ENCODE measurements at places on chromosomes 6 and 20. TPM values are rescaled to one million over a fixed set of nuclear protein-coding genes. Genes with fewer than 3 reads are reported as not detected.
A peak's percentile ranks its signal among the peaks of the same experiment; 100 is the strongest.

The SLCO4A1 gene
- 1.4 TPM for total RNA-seq

The LY6G6D gene
- not detected for total RNA-seq

GRCh38 chr6:35158520-35158919 is 17.4 kb upstream of the TCP11 start:
- peak; percentile 40 for DNase-seq
- H3K4me3 ChIP-seq: no peak overlapping the region
- H3K36me3 ChIP-seq: no peaks in the 10 kb centered on the region
- H3K27ac ChIP-seq: no peak overlapping the region
- peaks cover 3% of the 10 kb centered on the region for H3K4me1 ChIP-seq

DNA sequence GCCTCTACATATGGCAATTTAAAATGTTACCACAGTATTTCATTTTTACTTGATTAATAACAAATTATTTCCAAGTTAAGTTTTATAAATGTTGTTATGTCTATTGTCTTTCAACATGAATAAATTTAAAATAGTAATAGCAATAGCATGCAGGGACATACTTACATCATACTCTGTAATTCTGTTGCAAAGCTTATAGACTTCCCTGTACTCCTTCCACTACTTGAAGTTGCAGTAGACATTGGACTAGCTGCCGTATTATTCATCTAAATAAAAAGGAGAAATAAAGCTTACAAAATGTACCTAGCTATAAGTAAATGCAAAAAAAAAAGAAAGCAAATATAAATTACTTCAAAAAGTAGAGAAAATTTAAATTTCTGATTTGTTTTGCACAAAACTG is 12.7 kb downstream of the SUPT3H start:
- DNase-seq: no peak
- H3K27ac ChIP-seq: no peak overlapping the region
- no peaks in the 10 kb centered on the region for H3K27me3 ChIP-seq
- H3K4me3 ChIP-seq: no peak overlapping the region
- H3K36me3 ChIP-seq: no peaks in the 10 kb centered on the region

GRCh38 chr6:163897669-163898068 is 483.2 kb downstream of the QKI start:
- no peak overlapping the region for H3K4me3 ChIP-seq
- no peaks in the 10 kb centered on the region for H3K4me1 ChIP-seq
- DNase-seq: no peak

DNA sequence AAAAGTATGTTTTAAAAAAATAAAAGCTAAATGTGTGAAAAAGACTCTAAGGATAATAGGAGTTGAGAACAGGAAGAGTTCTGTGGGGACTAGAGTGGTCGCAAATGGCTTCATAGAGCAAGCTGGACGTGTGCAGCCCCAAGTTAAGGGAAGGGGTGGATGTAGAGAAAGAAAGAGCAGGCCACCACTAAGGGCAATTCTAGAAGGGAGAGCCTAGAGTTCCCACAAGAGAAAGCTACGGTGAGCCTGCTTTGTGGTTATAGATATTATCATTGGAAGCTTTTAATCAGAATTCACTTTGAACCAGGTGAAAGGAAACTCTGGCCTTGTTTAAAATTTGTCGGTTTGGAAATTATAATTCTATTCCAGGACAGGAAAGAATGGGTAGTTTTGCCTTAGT is 101.6 kb downstream of the HIVEP2 start:
- H3K36me3 ChIP-seq: no peaks in the 10 kb centered on the region
- no peaks in the 10 kb centered on the region for H3K27me3 ChIP-seq
- H3K4me3 ChIP-seq: no peak overlapping the region
- no peak for DNase-seq

DNA sequence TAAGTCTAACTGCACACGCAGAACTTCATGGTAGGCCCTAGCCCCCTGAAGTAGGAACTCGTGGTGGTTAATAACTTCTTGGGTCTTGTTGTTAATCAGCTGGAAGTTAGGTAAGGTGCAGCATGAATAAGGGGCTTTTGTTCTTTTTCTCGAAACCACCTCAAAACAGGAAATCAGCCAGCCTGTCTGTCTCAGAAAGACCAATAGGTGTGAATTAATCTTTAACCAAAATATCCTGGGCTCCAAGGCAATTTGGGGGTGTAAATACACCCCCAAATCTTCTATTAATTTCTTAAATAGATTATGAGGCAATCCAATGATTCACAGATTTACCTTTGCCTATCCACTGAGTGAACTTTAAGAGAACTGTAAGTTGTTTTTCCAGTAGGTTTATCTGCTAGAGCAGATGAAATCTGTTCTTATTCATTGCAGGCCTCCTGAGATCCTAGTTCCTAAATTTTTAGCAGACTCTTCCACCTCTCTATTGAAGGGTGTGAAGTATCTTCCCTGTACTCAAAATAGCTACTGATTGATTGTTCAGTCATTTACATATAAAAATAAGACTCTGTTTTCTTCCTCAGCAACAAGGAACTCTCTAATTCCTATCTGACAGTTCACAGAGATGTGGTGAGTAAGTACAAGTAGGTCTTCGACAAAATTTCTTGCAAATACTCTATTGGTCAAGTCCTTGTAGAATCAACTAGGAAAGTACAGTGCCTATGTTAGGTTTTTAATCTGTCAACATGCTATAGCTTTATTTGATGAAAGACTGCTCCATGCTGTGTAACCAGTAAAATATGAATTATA is 427.1 kb upstream of the NOX3 start:
- no peak overlapping the region for H3K4me3 ChIP-seq
- no peaks in the 10 kb centered on the region for H3K27me3 ChIP-seq
- H3K4me1 ChIP-seq: no peaks in the 10 kb centered on the region
- DNase-seq: no peak

DNA sequence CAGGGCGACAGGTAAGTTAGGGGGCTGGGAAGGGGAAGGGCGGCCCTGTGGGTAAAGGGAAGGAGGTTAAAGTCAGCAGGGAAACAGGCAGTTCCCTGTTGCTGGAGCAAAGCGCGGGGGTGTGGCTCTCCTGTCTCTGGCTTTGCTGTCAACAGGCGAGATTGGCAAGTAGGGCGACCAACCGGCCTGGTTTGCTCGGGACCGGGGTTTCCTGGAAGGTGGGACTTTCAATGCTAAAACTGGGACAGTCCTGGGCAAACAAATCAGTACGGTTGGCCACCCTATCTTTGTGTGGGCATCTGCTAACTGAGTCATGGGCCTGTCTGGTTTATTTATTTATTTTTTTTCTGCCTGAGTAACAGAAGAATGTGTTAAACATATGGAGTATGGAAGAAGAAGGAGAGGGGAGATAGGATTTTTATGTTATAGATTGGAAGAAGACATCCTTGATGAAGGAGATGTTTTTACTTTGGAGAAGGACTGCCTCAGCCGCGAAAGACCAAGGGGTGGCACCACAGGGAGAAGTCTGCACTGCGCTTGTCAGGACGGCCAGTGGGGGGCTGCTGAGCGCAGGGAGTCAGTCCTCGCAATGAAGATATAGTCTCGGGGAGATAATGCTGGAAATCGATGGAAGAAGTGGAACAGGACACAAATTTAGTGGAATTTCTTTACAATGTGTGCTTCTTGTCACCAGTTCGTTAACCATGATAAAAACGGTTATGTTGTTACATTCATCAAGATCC is 43.4 kb upstream of the ESR1 start:
- peak overlapping the region; percentile 62 for H3K27ac ChIP-seq
- H3K4me3 ChIP-seq: peak overlapping the region; percentile 14
- peaks cover 13% of the 10 kb centered on the region for H3K4me1 ChIP-seq
- DNase-seq: peak; percentile 86

GRCh38 chr20:36856691-36857635 is 19.0 kb upstream of the TLDC2 start:
- peak; percentile 76 for DNase-seq
- H3K4me3 ChIP-seq: no peak overlapping the region
- no peaks in the 10 kb centered on the region for H3K27me3 ChIP-seq
- no peaks in the 10 kb centered on the region for H3K36me3 ChIP-seq
- H3K27ac ChIP-seq: no peak overlapping the region

GRCh38 chr6:90397929-90398674 is 101.5 kb upstream of the BACH2 start:
- no peak for DNase-seq
- H3K4me1 ChIP-seq: peaks cover 7% of the 10 kb centered on the region
- no peaks in the 10 kb centered on the region for H3K36me3 ChIP-seq
- H3K27ac ChIP-seq: no peak overlapping the region
- no peak overlapping the region for H3K4me3 ChIP-seq

- no peak overlapping the region for H3K4me3 ChIP-seq
- H3K27ac ChIP-seq: peak overlapping the region; percentile 41
- DNase-seq: peak; percentile 95
- no peaks in the 10 kb centered on the region for H3K27me3 ChIP-seq
Measured at GRCh38 chr20:36847009-36847709, 28.8 kb upstream of the TLDC2 start.

All from cardiac muscle cell (in vitro differentiated cells and primary cell).